ENCODE measurements at places on chromosomes 7 and 10. TPM values are rescaled to one million over a fixed set of nuclear protein-coding genes. Genes with fewer than 3 reads are reported as not detected.

DNA sequence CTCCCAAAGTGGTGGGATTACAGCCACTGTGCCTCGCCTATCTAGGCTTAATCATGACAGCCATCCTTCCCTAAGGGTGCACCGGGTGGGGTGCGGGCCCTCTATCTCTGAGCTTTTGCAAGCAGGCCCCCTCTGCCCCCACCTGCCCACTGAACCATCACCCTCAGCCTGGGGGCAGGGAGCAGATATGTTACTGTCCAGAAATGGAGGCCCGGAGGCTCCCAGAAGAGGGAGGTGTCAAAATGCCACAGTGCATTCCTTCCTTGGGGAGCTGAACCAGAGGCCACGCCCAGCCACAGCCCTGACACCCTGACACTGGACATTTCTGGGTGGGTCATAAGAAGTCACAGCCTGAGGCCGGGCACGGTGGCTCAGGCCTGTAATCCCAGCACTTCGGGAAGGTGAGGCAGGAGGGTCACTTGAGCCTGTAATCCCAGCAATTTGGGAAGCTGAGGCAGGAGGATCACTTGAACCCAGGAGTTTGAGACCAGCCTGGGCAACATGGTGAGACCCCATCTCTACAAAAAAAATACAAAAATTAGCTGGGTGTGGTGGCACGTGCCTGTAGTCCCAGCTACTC, 129.8 kb upstream of the TNRC18 start:
- DNase-seq = no peak

Gene SFTPA1
- total RNA-seq = 0.22 TPM

Gene CUBN
- total RNA-seq = 0.22 TPM

- DNase-seq = no peak
Observed at GRCh38 chr10:82551506-82551905, 676.5 kb downstream of the NRG3 start.

Gene GIMAP1
- 5.6 TPM for total RNA-seq

DNA sequence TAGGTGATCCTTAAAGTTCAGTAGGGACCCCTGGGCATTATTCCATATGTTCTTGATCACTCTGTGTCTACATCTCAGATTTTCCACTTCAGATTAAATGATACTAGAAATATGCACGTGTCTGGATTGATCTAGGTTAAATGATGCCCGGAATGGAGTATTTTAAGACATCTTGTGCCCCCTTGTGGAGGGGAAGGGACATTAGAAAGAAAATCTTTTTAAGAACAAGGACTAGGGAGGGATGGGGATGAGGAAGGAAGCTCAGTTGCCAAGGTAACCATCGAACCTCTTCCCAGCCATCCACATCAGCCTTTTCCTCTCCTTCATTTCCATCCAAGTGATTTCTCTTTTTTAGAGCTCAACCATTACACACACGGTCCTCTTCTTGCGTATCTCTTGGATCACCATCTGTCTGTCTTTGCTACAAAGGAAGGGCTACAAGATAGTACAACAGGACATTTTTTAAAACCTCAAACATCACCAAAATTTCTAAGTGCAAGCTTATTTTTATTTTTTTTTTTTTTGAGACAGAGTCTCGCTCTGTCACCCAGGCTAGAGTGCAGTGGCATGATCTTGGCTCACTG, 40.5 kb downstream of the PRSS2 start:
- no peak for DNase-seq

DNA sequence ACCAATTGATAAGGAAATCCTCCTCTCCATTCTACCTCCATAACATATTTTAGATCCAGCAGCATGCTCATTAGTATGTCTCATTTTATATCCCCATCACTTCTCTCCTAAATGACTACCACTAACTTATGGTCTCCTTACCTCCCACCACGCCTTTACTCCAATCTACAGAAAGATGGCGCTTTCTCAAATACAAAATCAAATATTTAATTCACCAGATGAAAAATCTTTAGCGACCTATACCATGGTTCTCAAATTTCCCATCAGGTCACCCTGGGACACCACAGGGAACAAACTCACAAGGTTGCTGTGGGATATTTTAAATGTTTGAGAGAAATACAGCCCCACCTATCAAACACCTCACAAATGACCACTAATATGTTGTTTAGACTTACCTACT, 27.0 kb upstream of the EBLN1 start:
- DNase-seq = no peak

- DNase-seq = no peak
Observed at GRCh38 chr10:84634636-84635035, 306.2 kb downstream of the CCSER2 start.

GRCh38 chr7:112272921-112273561, 66.5 kb downstream of the ZNF277 start:
- no peak for DNase-seq

Data from Right ventricle myocardium superior (tissue), 1 donor.